ENCODE measurements at places on chromosomes 12 and 14.
A peak's percentile ranks its signal among the peaks of the same experiment; 100 is the strongest.

- no peak for DNase-seq
Measured at GRCh38 chr12:52615208-52615868, 3.0 kb downstream of the KRT73 start.

- no peak for DNase-seq
Measured at GRCh38 chr14:55645145-55645544, 65.1 kb downstream of the KTN1 start.

DNA sequence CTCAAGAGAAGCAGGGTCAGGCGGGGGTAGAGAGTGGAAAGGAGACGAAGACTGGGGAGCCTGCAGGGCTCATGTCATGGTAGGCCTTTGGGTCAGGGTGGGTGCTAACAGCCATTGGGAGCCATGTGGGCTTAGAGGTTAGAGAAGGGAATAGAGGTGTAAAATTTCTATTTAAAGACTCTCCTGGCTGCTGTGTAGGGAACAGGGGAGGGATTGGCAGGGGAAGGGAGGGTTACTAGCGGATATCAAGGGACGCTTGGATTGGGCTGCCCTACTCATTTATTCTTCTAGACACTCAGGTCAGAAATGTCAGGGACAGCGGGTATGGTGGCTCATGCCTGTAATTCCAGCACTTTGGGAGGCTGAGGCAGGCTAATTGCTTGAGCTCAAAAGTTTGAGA, 18.2 kb downstream of the WSCD2 start:
- no peak for DNase-seq

DNA sequence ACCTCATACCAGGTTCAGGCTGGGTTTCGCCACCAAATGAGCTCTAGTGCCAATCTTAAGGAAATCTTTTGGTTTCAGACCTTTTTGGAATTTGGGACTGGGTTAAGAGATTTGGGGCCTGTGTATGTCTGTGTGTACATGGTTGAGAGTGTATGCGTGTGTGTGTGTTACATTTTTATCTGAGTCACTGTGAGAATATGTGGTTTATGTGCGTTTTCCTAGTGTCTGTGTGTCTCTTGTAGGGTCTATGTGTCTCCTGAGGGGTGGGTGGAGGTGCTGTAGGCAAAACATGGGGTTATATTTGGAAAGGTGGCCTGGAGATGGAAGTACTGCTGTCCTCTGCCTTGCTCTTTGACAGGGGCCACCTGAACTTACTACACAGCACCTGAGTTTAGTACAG, 17.9 kb downstream of the C12orf43 start:
- no peak for DNase-seq

- no peak for DNase-seq
Measured at GRCh38 chr12:752695-753610, 574 bp downstream of the WNK1 start.

DNA sequence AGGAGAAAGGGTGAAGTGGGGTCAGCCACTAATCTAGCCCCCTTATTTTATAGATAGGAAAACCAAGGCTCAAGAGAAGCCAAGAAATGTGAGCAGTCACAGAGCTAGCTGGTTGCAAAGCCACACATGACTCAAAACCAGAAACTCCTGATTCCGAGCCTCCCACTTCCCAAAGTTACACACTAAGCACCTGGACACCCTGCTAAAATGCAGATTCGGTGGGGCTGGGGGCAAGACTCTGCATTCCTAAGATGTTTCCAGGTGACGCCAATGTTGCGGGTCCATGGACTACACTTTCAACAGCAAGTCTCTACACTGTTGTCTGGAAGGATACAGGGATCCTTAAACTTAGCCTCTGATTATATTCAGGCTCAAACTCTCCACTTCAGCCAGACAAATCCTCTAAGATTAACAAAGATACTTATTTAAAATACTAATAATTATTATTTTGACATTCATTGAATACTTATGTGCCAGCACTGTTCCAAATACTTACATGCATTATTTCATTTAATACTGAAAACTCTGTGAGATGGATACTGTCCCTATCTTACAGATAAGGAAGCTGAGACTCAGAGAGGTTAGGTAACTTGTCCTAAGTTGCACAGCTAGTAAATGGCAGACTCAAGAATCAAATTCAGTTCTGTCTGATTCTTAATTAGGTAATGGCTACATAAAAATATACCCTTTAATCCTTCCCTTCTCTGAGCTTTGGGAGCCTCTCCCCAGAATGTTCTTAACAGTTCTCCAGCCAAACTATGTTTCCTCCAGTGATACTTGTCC, 81.4 kb downstream of the CRACR2A start:
- DNase-seq = no peak

DNA sequence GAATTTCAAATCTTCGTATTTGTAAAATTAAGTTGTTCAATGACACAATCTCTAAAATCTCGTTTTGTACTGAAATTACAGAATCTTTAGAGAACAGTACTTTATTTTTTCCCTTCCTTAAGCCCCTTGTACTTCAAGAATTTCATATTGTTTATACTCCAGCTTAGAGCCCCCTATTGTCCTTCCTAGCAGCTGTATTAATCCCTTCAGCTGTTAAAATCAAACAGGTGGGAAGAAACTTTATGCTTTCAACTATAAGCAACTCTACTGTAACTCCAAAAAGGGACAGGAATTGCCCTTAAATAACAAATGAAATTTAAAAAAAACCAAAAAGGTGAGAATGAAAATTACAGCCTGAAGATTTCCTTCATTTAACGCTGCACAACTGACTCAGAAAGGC, 1.7 kb downstream of the NACA start:
- DNase-seq = no peak

DNA sequence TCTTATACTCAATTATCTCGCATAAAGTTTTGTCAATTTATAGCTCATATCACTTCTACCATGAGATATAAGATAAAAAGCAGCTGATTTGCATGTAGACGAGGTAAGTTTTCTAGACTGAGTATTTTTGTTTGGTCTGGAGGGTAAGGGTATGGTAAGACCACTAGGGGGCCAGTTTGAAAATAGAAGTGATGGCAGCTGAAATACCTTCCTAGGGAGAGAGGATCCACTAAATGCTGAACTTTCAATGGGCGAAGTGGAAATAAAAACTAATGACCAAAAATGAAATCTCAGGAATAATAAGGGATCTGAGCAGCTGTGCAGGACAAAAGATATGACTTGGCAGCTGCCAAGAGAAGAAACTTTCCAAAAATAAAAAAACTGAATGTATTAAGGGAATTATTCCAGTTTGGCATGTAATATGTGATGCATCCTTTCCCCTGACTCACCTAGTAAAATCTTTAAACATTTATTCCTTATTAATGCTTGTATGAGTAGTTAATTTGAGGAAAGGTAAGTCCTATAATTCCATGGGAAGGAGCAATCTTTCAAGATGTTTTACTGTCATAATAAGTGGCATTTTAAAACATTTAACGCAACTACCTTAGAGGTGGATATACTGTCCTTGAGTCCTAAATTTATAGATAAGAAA, 754.5 kb downstream of the C12orf50 start:
- DNase-seq = no peak

- no peak for DNase-seq
Measured at GRCh38 chr12:29086325-29087271, 62.5 kb upstream of the FAR2 start.

- no peak for DNase-seq
Measured at GRCh38 chr12:124756166-124756565, 107.5 kb downstream of the SCARB1 start.

DNA sequence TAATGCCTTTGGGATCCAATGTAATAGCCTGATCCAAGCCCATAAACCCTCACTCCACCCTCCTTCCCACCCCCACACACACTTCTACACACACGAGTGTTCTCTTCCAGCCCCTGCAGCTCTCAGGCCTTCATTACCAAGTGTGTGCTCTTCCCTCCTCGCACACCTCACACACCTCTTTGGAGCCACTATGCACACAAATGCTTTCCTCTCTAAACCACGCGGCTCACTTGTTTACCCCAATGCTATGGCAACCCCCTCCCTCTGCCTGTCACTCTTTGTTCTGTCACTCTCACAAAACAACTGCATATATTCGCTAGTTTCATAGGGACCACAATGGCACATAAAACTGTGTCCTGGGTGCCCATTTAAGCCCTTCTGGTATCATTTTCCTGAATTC, 35.1 kb downstream of the PPP2R5E start:
- DNase-seq = no peak

DNA sequence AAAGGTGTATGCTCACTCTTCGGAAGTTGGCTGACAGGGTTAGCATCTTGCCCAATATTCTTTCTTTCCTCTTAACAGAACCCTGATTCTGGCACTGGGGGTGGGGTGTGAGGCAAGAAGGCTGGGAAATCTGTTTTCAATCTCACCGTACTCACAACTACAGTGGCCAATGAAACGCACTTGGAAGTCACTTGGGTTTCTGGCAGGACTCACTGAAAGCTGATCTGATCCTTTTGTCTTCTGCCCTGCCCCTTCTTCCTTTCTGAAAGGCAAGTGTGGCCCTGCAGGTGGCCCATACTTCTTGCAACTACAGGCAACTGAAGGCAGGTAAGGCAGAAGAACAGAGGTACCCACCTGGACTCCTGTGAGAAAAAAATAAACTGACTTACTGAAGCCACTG, 106.9 kb downstream of the STXBP6 start:
- no peak for DNase-seq

DNA sequence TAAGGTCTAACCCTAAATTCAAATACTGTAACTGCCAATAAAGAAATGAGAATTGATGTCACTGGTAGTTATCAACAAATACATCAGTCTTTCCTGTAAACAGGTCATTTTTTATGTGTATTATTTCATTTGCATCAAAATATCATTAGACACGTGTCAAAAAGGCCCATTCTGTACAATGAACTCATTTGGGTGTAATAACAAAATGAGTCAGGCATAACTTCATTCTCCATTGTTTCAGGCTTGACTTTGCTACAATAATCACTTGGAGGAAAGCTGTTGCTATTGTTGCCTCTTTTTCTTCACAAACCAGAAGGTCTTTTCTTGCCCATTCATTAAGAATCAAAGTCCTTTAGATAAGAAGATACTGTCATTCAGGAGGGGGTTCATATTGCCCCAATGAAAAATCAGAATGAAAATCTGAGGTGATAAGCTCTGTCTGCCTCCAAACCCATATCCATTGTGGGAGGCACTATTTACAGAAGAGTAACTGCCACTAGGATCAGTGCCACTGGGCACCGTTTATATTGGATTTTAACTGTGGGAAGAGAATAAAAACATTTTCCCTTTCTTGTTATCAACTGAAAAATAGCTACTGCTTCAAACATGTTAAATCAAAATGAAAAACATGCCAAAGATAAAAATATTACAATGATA, 10.1 kb downstream of the ENTPD5 start:
- DNase-seq = no peak

DNA sequence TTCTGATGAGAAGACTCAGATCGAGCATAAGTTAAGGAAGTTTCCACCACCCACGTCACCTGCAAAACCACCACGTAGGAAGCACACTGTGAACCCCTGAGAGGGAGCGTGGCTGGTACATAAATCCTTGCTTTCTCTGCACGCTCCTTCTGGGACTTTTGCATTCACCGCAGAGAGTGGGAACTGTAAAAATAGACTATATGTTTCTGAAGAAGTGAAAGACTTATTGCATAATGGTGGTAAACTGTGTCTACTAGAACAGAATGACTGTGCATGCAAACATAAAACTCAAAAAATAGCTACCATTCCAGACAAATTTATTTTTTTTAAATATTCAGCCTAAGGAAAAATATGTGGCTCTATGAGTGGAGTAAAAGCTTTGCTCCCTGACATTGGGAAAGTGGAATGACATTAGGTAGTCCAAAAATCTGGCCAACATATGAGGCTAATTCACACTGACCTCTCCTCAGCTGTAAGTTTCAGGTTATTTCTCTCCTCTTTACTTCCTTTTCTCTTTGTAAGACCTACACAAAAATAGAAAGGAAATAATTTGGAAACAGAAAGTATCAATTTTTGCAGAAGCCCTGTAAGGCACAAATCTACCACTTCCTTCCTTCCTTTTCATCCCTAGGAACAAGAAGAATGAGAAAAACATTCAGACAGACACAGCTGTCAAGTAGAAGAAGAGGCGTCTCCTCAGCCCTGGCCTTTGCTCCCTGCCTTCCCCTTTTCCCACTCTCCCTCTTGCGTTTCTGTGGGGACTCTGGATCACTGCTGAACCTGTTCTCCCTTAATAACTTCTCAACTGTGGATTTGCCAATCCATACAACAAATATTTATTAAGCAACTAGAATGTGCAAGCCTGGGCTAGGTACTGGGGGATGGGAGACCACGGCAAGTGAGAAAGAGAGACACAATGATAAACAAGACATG, 264.3 kb upstream of the FOXN3 start:
- no peak for DNase-seq

DNA sequence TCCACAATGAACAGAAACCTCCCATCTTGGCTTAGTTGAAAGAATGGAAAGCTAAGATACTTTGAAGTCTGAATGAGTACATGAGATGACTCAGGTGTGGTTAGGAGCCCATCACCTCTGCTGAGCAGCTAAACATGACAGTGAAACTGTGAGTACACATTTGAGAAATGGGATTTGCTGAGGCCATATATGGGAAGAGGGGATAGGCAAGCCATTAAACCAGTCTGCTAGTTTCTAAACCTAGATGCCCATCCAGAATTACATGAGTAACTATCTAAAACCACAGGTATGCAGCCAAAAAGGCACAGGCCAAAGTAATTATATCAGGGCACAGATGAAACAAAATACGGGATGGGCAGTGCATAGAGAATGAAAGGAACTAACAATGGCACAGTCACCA, 41.2 kb downstream of the NKX2-1 start:
- DNase-seq = no peak

- peak; percentile 40 for DNase-seq
Measured at GRCh38 chr14:64510825-64511671, 6.5 kb downstream of the ZBTB1 start.

- no peak for DNase-seq
Measured at GRCh38 chr14:22555384-22556011, 33.5 kb downstream of the DAD1 start.

DNA sequence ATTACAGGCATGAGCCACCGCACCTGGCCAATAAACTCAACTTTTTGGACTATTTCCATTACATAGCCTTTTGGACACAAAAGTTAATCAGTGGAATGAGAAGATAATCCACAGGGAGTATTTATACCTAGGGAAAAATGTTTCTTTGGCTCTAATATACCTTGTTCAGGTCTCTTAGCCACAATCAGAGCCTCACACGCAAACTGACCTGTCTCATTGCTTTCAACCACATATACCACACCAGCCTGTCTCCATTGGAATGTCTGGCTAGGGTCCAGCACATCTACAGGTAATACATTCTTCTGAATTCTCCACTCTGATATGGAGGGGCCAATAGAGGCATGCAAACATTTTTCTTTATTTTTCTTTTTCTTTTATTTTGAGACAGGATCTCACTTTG, 3.8 kb upstream of the RBMS2 start:
- DNase-seq = no peak
